Dermis microvascular lymphatic vessel endothelial cell (primary cell): ENCODE measurements at places on chromosomes 6 and 20.

DNA sequence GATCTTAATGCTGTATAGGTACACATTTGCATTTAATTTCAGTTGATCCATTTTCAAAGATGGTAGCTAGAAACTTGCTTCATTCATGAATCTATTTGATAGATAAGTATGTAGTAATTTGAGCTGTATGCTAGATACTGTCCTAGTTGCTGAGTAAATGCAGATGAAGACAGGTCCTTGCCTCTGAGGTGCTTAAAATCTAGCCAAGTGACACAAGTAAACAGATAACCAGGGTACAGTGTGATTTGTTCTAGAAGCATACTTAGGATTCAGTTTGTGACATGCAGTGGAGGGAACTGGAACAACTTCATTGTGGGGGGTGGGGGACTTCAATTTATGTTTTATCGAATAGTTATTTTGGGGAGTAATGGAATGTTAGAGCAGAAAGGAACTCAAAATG lies 9.2 kb downstream of the CHMP4B start:
- no peak for DNase-seq

- no peak for DNase-seq
These were observed 4.1 kb downstream of the ZC3H12D start for GRCh38 chr6:149480502-149481280.

GRCh38 chr20:24241466-24241865 lies 228.0 kb upstream of the SYNDIG1 start:
- no peak for DNase-seq

DNA sequence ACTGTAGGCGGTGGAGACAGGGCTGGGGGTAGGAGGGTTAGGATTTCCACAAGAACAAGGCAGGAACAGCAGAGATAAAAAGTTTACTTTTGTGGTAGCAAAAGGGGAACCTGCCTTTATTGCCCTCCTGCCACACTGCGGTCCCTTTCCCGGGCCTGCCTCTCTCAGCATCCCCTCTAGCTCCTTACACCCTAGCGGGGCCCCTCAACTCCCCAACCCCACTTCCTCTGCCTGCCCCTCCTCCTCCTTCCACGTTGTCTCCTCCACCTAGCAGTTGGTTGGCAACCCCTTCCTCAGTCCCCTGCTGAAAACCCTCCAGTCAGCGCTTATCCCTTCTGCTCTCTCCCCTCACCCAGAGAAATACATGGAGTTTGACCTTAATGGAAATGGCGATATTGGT lies 714 bp downstream of the AIF1 start:
- no peak for DNase-seq

- DNase-seq: peak; percentile 16
These were observed 655 bp upstream of the NDUFAF4 start for GRCh38 chr6:96898241-96898851.

DNA sequence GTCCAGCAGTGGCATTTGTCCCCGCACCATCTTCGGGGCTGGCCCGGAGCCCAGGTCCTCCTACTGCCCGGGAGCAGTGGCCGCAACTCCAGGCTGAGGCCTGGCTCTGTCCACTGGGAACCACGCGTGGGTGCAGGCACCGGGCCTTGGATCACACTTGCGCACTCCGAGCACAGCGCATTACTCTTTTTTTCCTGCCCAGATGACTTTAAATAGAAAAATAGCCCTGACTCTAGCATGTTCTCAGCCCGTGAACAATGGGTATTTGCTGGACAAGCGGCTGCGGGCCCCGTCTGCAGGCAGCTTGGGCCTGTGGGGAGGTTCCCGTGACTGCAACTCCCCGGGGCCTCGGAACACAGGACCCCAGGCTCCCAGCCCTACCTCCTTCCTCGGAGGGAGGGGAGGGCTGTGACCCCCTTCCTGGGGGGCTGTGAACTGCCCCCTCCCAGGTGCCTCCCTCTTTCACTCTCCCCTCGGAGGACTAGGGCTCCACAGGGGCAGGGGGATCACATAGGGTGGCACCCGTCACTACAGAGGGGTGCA lies 162.2 kb downstream of the TBXT start:
- no peak for DNase-seq

- no peak for DNase-seq
These were observed 289.4 kb downstream of the THBS2 start for GRCh38 chr6:168964138-168964835.

GRCh38 chr20:62480318-62480717 lies 4.5 kb upstream of the GATA5 start:
- DNase-seq: no peak

- no peak for DNase-seq
These were observed 33.5 kb downstream of the DYNLT1 start for GRCh38 chr6:158611039-158611438.

DNA sequence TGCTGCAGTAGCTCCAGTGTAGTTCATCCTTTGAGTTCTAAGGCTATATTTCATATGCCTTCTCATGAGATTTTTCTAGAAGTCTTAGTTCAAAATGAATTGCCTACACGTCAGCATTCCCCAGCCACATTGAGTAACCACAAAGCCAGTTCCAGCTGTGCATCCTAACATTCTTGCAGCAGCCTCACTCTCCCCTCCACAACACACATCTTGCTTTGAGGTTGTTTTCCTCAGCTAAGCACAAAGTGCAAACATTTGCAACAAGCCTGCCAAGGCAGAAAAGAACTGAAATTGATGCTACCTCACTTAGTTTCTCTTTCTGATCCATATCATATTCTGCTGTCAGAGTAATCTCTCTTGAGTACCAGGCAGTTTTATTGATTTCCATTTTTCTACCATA lies 160.7 kb upstream of the KCNQ5 start:
- no peak for DNase-seq

DNA sequence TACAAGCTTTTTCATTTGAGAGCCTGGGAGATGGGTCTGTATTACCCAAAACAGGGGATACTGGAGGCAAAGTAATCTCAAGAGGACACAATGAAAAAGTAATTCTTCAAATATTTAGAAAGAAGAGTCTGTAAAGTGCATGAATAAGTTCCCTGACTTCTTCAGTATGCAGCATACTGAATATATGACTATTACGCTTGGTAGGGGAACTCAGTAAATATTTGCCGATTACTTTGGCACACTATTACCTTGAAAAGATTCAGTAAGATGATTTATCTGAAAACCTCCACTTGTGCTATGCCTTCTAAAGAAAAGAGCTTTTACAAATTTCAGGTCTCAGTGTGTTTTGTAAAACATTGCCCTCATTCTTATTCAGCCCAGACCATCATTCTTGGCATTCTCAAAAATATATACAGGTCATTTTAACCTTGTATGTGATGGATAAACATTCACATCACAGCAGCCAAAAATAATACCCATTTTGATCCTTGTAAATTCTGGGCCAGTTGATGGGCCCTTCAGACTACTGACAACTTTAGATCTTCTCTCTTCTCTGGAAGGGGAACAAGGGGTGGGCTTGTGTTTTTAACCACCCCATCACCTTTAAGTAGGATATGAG lies 125.9 kb downstream of the EDN1 start:
- DNase-seq: no peak

DNA sequence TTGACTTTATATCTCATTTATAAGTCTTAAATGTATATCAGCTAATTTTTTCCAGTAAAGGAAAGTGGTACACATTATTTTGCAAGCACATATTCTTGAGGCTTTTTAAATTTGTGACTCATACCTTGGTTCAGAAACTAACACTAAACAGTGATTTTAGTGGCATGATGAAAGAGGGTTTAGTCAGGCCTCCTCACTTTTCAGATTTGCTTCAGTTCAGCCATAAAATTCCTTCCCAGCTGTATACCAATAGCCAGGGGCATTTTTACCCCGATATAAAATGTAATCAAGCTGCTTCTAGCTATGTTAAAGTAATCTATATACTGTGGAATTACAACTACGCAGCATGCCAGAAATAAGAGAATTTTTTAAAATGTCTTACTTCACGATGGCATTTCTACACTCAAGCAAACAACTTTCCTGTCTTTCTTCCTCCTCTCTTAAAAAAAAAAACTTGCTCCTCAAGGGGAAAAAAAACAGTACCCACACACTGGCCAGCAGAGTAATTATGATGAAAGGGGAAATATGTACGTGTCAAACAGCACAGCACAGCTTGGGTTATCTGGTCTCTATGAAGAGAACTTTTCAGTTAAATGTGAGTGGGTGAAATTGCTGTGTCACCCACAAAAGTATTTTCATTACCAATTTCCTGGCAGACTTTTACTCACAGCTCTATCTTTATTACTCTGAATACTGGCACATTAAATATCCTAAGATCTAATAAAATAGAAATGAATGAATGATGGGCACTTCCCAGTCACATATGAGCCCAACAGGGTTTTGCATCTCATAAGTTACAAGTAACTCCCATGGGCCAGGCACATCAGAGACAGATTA lies 244.8 kb upstream of the TENT5A start:
- no peak for DNase-seq

DNA sequence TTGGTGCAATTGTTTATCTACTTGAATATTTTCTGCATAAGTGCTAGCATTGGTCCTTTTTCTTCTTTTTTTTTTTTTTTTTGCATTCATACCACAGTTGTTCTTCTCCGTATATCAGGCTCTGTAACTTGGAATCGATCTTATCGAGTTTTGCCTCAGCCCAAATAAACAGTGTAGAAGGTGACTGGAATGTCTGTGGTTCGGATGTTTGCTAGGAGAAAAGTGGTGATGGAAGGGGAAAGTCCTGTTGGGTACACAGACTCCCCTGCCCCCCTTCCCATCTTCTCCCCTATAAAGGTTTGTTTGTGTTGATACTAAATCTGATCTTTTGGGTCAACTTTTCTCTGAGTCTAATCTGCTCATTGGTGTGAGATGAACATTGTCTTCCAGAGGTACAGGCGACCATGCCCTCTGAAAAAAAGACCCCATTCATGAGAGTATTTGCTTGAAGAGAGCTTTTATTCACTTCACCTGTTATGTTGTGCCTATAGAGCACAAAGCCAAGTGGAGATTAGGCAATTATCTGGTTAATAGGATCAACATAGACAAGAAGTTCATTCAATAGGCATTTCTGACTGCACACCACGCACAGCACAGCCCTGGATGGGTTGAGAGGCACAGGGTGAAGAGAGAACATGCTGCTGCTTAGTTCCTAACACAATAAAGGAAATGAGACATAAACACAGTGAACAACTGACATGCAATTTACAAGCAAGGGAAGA lies 620.0 kb downstream of the PKHD1 start:
- no peak for DNase-seq

GRCh38 chr6:34810017-34810882 lies 18.4 kb downstream of the BLTP3A start:
- no peak for DNase-seq

DNA sequence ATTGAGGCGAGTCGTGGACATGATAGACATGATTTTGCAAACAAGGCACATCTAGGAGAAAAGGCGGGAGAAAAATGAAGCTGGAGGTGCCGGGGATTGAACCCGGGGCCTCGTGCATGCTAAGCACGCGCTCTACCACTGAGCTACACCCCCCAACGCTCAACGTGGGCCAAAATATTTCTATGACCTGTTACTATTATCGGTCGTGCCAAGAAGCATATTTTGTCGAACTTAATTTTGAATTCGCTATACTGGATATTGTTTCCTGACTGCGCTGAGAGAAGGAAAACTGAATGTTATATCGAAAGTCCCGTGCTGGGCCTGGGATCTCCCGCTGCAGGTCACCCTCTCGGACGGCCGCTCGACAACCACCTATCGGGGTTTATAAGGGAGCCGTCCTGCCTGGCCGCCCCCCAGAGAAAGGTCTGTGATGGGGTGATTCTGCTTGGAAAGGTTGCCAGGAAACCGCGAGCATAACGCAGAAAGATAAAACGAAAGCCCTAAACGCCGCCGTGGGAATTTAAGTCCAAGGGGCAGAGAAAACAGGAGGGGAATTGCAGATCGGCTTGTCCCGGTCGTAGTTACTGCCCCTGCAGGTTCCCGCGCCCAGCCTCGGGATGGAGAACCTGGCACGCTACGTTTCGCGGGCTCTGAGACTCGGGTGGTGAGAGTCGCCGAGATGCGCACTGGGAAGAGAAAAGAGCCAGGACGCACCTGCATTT lies 60.0 kb downstream of the TRIM27 start:
- peak; percentile 84 for DNase-seq

DNA sequence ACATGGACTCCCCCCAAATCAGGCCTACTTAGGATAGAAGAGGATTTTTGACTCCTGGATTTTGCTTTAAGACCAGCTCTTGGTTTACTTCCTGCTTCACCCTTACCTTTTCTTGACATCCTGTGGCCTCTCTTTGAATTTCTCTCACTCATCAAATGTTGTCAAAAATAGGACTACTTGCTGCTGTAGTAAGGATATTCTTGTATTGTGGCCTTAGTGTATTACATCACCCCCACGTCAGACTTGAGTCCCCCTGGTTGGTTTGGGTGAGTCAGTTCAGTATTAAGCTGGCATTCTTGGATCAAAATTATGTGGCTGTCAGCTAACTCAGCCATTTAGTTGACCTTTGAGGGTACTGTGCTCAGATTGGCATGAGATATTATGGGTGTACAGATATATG lies 1.1 kb downstream of the TPX2 start:
- DNase-seq: no peak

GRCh38 chr6:99132026-99132635 lies 184.4 kb upstream of the FBXL4 start:
- no peak for DNase-seq

GRCh38 chr6:121885399-121886152 lies 450.1 kb downstream of the GJA1 start:
- DNase-seq: no peak

GRCh38 chr20:38723017-38723847 lies 1.1 kb upstream of the SLC32A1 start:
- DNase-seq: no peak

GRCh38 chr20:18728165-18728869 lies 85.3 kb upstream of the SCP2D1 start:
- no peak for DNase-seq

DNA sequence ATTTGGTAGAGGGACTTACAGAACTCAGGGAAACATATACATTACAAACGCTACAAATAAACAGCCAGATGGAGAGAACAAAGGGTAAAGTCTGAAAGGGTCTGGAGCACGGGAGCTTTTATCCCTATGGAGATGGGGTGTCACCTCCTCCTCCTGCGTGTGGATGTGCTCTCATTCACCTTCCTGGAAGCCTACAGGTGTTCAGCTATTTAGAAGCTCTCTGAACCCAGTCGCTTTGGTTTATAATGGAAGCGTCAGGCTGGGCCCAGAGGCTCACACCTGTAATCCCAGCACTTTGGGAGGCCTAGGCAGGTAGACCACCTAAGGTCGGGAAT lies 17.7 kb upstream of the ITCH start:
- no peak for DNase-seq

DNA sequence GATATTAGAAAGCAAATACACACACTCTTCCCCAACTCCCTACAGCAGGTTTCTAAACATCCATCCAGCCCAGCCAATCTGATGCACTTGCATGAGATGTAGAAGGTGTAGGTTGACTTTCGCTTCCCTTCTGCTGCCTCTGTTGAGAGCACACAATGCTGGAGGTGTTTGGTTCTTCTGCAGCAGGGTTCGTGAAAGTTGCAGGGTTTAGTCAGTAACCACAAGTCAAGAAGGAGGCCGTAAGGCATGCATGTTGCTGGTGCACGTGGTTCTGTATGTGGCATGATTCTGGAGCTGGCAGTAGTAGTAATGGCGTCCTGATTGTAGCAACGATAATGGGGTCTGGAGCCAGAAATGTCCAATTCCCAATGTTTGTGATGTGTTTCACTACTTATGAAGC lies 53.0 kb downstream of the DEK start:
- no peak for DNase-seq
